ENCODE measurements at places on chromosomes 5 and 9. TPM values are rescaled to one million over a fixed set of nuclear protein-coding genes. Genes with fewer than 3 reads are reported as not detected.
A peak's percentile ranks its signal among the peaks of the same experiment; 100 is the strongest.

Gene ENTR1
- 29.5 TPM for polyA plus RNA-seq

Gene BSPRY
- 24.5 TPM for polyA plus RNA-seq

- peak; percentile 49 for DNase-seq
Observed at GRCh38 chr5:143177263-143177983, 226.1 kb downstream of the NR3C1 start.

DNA sequence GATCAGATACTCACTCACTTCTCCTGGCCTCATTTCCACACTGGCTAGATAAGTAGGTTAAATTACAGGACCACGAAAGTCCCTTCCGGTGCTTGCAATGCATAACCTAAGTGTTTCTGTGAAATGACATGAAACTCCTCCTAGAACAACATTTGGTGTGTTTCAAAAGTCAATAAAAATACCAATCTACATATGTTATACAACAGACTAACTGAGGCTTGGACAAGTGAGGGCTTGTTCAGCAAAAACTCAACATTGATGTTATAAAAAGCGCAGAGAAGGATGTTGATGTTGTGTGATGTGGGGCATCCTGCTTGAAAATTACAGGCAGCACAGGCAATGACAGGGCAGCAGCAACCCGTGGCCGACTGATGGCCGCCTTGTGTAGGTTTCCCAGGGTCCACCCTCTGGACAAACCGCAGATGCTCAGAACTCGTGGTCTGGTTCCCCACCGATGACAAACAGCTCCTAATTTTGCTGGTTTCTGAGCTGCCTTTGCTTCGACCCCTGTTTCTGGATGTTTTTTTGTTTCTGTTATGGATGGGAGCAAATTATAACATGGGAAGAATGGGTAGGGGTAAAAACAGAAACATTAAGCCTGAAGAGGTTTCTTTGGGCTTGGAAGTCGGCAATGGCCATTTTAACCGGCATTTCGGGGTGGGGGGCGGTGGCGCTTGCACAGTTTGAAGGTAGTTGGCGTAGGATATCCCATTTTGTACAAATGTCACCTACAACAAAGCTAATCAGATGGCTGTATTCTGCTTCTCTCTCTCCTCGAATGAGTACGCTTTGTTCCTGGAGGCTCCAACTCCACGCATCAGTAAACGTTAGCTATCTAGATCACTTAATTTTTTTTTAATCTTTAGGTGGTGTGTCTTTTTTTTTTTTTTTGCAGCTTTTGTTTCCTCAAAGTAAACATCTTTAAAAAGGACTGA, 116.1 kb downstream of the PDZD2 start:
- peak; percentile 35 for DNase-seq

GRCh38 chr9:21677387-21677786, 125.0 kb upstream of the MTAP start:
- DNase-seq: no peak

GRCh38 chr9:132026932-132027585, 52.6 kb downstream of the MED27 start:
- no peak for DNase-seq

DNA sequence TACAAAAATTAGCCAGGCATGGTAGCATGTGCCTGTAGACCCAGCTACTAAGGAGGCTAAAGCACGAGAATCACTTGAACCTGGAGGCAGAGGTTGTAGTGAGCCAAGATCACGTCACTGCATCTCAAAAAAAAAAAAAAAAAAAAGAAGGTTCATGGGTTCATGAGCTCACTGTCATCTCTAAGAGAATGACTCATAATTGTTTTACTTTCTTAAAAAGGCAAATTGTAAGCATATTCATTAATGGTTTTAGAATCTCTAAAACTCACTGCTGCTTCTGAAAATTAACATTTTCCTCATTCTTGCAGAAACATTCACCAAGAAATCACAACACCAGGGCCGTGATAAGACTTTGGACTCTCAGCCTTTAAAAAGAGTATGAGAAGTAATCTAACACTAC, 103.6 kb downstream of the GNA14 start:
- no peak for DNase-seq

- peak; percentile 48 for DNase-seq
Observed at GRCh38 chr5:143440448-143441115, 37.1 kb upstream of the NR3C1 start.

DNA sequence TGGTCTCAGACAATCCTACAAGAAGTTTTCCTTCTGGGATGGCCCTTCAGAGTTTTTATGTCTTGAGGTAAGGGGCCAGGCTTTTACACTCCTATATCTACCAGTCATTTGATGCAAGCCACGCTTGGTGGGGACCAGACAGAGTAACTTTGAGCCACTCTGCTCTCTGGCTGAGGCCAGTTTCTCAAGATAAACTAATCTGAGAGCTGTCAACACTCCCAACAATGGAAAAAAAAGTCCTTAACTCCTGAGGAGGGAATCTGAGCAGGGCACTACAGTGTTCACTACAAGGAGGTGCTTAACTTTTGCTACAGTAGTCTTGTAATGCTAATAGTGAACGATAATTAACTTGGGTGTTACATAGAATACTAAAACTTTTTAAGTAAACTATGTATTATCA, 62.7 kb downstream of the MRPS30 start:
- no peak for DNase-seq

DNA sequence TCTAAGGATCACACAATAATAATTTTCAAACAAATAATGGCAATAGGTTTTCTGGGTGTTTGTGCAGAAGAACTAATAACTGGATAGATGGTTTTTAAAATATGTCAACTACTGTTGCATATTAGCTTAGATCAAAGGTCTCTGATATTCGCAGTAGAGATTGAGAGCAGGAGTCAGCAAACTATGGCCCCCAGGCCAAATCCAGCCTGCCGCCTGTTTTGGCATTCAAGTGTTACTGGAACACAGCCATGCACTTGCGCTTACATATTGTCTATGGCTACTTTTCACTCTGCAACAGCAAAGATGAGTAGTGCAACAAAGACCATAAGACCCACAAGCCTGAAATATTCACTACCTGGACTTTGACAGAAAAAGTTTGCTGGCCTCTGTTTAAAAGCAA, 260.8 kb downstream of the GRIA1 start:
- no peak for DNase-seq

- no peak for DNase-seq
Observed at GRCh38 chr5:39198127-39198526, 21.2 kb downstream of the FYB1 start.

- DNase-seq: no peak
Observed at GRCh38 chr5:4762316-4762715, 377.8 kb upstream of the ADAMTS16 start.

DNA sequence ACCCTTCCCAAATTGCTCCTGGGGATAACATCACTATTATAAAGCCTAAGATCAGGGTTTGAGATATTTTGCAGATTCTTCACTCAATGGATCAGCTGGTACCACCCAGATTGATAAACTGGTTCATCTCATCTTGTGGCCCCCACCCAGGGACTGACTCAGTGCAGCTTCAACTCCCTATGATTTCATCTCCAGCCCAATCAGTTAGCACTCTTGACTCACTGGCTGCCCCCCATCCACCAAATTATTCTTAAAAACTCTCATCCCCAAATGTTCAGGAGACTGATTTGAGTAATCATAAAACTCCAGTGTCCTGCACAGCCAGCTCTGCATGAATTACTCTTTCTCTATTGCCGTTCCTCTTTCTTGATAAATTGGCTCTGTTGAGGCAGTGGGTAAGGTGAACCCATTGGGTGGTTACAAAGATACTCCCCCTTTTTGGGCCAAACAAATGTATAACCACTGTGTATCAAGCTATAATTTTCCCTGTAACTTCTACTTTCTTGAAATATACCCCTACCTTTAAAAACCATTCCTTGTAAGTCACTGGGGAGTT, 263.3 kb upstream of the IL12B start:
- DNase-seq: no peak

DNA sequence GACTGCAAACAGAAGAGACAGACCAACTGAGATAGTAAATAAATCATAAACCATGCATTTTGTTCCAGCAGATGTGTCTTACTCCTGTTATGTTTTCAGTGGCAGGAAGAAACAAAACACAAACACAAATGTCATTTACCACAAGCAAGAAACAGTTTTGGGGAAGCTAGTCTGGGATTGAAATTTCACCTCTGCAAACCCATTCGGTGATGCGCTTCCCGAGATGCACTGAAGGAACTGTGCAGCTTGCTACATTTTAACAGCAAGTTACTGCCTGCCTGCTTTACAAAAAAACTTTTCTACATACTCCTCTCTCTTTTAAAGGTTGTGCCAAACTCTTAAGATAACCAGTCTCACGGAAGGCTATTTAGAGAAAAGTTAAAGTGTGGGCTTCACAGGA, 3.2 kb downstream of the MACROH2A1 start:
- DNase-seq: no peak

GRCh38 chr5:158436271-158437065, 577.5 kb upstream of the CLINT1 start:
- no peak for DNase-seq

GRCh38 chr5:172076761-172077244, 70.4 kb upstream of the FBXW11 start:
- DNase-seq: no peak

GRCh38 chr5:39464088-39464487, 39.3 kb upstream of the DAB2 start:
- DNase-seq: no peak

DNA sequence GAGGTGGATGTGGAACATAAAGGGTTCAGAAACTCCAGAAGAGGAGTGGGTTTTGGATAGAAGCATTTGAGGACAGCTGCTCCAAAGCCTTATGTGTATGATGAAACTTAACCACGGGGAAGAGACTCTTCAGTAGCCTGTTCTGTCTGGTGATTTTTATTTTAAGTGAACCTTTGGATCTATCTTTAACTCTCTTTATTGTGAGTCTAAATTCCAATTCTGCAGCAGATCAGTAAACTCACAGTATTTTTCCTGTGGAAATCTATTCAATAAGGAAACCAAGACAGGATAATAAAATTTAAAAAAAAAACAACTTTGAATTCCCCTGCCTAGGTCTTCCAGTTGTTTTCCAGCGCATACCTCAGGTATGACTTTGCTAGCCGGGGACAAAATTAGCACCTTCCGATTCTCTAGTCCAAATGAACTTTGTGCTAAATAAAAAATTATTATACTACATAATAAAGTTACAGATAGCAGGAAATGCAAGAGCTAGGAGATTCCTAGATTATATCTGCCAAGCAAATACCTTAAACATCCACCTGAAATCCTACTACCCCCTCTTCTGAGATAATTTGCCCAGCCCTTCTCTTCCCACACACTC, 101.9 kb downstream of the NLN start:
- no peak for DNase-seq

- no peak for DNase-seq
Observed at GRCh38 chr9:94286116-94286515, 27.0 kb downstream of the ZNF169 start.

Measured in stomach (tissue), 19 donors.